Brain microvascular endothelial cell (primary cell): ENCODE measurements at places on chromosomes 7 and 10.

DNA sequence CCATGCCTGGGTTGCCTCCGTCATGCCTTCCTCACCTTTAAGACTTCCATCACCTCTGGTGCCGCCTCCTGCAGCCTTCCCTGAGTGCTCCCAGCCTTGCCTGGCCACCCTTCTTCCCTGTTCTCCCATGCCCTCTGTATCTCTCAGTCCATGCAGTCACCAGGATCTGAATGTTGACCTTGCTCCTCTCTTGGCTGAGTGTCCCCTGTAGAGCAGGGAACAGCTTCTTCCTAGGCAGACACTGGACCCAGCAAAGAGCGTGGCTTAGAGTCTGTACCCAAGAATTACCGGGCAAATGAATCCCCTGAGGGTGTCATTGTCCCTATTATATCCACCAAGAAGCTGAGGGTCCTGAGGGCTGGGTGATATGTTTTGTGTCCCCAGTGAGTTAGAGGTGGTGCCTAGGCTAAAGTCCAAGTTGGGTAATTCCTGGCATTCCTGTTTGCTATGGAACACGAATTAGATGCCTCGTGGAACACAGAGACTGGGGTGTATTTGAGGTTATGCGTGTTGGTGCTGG lies 505.6 kb downstream of the RPS24 start:
- no peak for DNase-seq

- DNase-seq: no peak
Measured at GRCh38 chr7:44572771-44573170, 937 bp downstream of the DDX56 start.

DNA sequence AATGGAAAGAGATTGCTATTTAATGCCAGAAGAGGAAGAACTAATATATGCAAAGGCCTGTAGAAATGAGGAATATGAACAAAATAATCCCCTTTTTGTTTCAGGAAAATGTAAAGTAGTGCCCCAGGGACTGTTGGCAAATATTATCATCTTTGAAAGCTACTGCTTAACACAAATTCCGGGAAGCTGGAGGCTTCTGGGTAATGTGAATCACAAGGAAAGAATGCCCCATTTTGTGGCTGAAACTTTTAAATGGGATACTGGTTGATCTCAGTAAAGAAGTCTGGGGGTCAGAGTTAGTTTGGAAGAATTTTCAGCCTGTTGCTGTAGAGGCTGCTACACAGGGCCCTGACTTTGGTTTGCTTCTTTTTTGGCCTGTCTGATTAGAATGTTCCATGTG lies 141.0 kb downstream of the PTEN start:
- DNase-seq: peak; percentile 48

DNA sequence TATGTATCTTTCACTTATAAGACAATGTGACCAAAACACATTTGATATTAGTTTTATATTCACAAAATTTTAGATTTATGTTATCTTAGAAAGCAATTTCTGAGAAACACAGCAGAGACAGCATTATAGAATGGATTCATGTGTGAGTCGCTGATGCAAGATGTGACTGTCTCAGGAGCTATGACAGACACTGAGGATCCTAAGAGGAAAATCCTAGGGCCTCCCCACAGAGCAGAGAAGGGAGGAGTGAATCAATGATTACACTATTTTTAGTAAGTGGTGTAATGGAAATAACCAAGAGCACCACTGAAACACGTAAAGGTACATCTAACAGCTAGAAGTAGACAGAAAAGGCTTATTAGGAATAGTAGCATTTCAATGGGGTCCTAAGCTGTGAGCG lies 204.0 kb upstream of the PTN start:
- DNase-seq: no peak

GRCh38 chr7:31310321-31310935 lies 30.1 kb downstream of the NEUROD6 start:
- DNase-seq: no peak

GRCh38 chr7:70383066-70383782 lies 748.7 kb upstream of the GALNT17 start:
- DNase-seq: no peak
